Esophagus mucosa (tissue), 1 donor: ENCODE measurements at places on chromosomes 3 and 15. TPM values are rescaled to one million over a fixed set of nuclear protein-coding genes. Genes with fewer than 3 reads are reported as not detected.

The SLCO2A1 gene
- 17.6 TPM for total RNA-seq

The NMNAT3 gene
- total RNA-seq, result 5.4 TPM

The SCAMP5 gene
- total RNA-seq, result 0.84 TPM

- ATAC-seq, result no peak
These were observed 72.9 kb upstream of the DCBLD2 start for GRCh38 chr3:98974442-98974841.

GRCh38 chr3:184395320-184395660 lies 15.4 kb downstream of the CHRD start:
- ATAC-seq, result no peak

GRCh38 chr3:25350725-25351114 lies 77.3 kb upstream of the RARB start:
- ATAC-seq, result no peak
